ENCODE measurements at places on chromosomes 5 and 9.
A peak's percentile ranks its signal among the peaks of the same experiment; 100 is the strongest.

GRCh38 chr5:3000631-3001030, 249.2 kb upstream of the IRX2 start:
- DNase-seq: no peak

GRCh38 chr9:19512103-19512832, 103.5 kb downstream of the ACER2 start:
- no peak for DNase-seq

- no peak for DNase-seq
Measured at GRCh38 chr5:14760548-14761002, 96.1 kb downstream of the OTULIN start.

DNA sequence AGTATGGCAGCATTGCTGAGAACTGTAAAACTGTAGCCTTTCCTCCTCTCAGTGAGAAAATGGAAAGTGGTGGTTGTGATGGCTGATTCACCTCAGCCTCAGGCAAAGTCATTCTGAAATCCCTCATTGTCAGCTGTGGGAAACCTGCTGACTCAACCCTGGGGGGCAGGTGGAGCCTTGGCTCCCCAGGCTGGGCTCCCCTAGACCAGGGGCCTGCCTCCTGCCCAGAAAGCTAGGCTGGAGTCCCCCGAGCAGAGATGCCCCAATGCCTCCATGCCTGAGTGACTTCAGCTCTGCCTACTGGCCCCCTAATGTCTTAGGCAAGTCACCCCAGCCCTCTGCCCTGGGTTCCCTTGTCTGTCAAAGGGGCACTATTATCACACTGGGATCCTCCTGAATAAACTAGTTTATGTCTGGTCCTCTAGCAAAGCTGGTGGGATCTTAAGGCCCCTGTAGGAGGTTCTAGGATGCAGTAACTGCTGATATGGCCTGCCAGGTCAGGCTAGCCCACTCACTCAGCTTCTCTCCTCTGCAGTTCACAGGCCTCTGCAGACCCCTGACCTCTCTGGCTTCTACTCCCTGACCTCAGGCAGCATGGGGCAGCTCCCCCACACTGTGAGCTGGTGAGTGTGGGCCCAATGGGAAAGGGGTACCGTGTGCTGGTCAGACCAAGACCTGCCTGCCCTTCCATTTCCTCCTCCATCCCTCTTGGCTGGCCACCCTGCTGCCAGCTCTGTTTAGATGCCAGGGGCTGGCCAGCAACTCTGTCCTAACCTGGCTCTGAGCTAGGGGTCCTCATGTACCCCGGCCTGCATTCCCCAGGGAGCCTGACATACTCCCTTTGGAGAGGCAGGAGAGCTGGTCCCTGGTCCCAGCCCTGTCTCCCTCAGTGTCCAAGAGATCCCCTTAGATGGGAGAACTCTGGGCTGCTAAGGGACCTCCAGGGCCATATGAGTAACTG, 24.2 kb downstream of the TCF7 start:
- peak; percentile 47 for DNase-seq

DNA sequence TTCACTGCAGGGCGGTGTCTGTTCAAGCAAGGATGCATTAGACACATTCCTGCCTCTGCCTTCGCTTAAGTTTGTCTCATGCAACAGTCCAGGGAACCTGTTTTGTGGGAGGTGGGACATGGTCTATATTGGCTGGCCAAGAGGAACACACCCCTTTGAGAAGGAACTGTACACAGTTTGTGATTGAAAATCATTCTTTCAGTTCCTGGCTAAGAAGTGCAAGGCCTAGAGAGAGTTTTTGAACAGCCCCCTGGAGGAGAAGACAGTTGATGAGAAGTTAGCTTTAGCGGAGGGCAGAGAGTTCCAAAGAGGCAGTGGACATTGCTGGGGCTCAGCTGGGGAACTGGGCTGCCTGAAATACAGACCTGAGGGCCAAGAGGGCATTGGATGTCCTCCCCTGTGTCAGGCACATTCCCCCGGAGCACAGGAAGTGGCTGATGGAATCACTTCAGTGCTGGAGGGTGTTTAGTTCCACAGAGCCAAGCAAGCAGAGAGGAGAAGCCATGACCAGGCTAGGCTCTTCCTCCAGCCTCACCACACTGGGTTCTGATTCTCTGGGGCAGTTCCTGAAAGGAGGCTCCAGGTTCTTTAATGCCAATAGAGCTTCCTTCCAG, 66.6 kb downstream of the RGS3 start:
- DNase-seq: no peak

DNA sequence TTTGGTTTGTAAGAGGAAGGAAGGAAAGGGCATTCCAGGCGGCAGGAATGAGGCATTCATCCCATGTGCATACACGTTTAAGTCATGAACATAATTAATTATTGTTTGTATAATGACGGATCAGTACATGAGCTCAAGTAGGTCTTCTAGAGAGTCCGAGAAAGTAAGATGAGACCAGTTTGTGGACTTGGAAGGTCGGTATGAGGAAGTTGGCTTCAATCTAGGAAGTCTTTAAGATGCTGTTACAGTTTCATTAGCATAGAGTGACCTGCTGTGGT, 2.1 kb downstream of the GTF3C4 start:
- DNase-seq: peak; percentile 28

- peak; percentile 26 for DNase-seq
Measured at GRCh38 chr5:10133830-10134229, 115.9 kb downstream of the ATPSCKMT start.

GRCh38 chr5:171521219-171521633, 101.8 kb downstream of the FGF18 start:
- DNase-seq: peak; percentile 91

DNA sequence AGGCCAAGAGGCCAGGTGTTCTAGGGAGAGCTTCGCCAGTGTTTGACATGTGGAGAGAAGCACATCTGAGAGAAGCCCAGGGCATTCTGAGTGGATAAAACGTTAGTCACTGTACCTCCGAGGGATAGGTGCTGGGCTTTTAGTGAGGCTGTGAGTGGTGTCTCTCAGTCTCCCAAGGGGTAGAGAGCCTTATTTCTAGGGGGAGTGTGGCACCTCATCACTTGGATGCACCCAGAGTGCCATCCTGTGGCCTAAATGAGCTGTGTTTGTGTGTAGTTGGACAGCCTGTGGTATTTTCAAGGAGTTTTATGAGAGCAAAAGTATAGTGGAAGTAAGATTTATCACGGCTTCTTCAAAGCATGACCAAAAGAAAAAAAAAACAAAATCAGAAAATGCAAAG, 1046.9 kb upstream of the WWC1 start:
- peak; percentile 6 for DNase-seq

GRCh38 chr9:78884611-78885150, 587.8 kb downstream of the PSAT1 start:
- no peak for DNase-seq

GRCh38 chr9:137832191-137832700, 45.3 kb upstream of the CACNA1B start:
- DNase-seq: no peak

- DNase-seq: peak; percentile 65
Measured at GRCh38 chr9:37566716-37567115, 9.5 kb downstream of the FBXO10 start.

DNA sequence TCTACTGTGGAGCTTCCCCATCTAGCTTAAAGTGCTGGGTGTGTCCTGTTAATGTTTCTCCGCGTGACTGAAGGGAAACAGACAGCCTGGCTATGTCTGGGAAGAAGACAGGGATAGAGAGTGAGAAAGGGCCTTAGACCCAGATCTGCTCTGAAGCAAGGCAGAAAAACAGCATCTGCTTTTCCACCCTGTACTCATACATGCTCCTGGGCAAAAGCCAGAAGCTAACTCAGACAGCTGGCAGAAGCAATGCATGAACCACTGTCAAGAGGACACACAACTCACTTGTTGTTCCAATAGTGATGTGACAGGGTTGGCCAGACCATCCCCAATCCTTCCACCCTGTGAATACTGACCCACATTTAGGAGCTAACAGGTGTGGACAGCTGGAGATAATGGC, 63.3 kb downstream of the DPYSL3 start:
- DNase-seq: no peak

- DNase-seq: no peak
Measured at GRCh38 chr5:16726538-16726946, 109.7 kb upstream of the RETREG1 start.

DNA sequence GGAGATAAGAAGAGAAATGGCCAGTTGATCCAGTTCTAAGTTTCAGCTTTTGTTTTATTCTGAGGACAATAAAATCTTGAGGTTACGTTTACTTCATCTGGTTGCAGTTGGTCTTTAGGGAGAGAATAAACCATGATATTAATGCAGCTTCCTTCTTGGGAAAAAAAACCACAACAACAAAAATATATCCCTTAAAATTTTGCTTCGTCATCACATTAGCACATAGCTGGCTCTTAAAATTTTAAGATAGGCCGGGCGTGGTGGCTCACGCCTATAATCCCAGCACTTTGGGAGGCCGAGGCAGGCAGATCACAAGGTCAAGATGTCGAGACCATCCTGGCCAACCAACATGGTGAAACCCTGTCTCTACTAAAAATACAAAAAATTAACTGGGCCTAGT, 86.4 kb downstream of the EQTN start:
- no peak for DNase-seq
